ENCODE measurements at places on chromosomes 1 and 21.

DNA sequence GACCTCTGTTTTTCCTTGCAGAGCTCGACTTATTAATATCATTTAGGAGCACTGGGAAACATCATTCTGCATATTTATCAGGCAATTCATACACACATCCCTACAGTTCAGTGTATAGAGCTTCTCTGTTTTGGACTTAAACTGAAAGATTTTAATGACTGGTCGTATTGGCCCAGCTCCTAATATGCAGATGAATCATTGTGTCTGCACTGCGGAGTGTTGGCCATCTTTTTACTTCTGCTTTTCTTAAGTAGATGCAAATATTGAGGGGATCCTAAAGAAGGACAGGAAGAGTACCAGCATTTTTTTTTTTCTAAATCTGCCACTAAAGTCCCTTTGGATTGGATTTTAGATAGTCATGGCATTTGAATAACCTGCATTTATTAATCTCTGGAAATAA is 154.8 kb downstream of the BACH1 start:
- DNase-seq: no peak

DNA sequence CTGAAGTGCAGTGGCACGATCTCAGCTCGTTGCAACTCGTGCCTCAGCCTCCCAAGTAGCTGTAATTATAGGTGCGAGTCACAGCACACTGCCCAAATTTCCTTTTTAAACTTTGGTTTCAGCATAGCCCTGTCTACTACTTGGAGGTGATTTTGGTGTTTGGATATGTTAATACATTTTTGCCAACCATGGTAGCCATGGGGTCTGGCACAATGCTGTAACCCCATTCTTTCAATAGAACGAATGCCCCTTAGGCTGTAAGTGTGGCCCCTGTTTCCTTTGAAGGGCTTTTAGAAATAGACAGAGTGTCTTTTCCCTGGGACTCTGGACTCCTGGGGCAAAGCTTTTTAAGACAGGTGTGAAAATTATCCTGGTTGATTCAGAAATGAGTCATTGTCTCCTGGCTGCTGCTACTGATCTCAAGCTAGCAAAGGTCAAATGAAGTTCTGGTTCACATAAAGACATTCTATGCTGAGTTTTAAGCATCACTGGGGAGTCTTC is 141.1 kb upstream of the RUNX1 start:
- DNase-seq: no peak

DNA sequence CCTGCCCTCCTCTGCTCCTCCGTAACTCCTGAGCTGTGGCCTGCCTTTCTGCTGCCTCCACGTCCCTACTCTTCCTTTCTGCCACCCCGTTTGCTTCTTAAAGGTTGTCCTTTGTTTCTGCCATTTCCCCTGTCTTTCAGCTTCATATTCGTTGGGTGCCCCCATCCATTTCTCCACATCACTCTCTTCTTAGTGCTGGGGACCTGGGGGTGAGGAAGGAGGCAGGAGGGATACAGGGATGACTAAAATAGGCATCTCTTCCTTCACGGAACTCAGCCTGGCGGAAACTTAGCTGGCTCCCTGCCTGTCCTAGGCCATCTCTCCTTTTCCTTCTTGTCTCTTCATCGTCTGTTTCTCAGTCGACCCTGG is 67.0 kb upstream of the CD1D start:
- no peak for DNase-seq

DNA sequence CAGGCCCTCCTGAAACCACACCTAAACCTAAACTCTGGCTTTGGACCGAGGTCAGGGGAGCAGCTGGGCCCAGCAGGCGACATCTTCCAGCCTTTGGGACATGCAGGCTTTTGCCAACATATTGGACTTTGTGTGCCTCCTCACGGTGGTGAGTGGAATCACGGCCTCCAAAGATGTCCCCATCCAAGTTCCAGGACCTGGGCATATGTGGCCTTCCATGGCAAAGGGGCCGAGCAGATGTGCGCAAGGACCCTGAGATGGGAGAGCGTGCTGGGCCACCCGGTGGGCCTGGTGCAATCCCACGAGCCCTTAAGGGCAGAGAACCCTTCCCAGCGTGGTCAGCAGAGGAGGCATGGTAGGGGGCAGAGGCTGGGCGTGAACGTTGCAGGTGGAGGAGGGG is 160.8 kb upstream of the C1orf174 start:
- DNase-seq: no peak

DNA sequence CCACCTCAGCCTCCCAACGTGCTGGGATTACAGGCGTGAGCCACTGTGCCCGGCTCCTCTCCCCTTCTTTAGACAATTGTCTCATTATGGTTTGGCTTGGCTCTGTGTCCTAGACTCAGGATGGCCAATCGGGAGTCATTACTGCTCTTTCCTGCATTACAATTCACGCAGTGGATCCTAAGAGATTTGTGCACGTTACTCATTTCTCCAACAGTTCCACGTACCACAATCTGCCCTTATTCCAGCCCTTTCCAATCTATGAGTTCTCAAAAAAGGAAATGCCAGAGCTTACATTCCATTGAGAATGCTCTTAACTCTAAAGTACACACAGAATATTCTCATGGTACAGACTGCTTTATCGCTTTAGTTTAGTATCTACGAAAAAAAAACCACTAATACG is 357.0 kb downstream of the GPATCH2 start:
- DNase-seq: no peak

Data from CD8-positive, alpha-beta memory T cell (primary cell).